NCI-H1105 treated with DMSO at 0.1 percent for 48 hours (cell line): ENCODE measurements at places on chromosomes 2 and 18.

GRCh38 chr18:70732188-70732587 lies 443.3 kb downstream of the SOCS6 start:
- peak; percentile 49 for DNase-seq

- DNase-seq, result no peak
Observed at GRCh38 chr2:235421618-235422017, 72.2 kb upstream of the AGAP1 start.

DNA sequence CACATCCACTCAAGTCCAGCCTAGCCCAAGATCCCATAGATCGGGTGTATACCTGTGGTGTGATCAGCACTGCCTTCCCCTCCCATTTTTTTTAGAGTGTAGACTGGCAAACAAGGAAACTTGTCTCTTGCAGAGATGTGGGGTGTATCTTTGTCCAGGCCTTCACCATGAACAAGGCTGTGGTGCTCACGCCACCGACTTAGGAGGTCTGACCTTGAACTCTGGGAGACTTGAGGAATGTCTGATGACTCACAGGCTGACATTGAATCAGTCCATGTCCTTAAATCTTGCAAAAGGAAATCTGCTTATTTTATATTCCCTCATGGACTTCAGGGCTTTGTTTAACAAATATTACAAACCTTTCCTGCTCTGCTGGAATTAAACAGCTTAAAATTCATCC lies 4.5 kb upstream of the CTIF start:
- no peak for DNase-seq

DNA sequence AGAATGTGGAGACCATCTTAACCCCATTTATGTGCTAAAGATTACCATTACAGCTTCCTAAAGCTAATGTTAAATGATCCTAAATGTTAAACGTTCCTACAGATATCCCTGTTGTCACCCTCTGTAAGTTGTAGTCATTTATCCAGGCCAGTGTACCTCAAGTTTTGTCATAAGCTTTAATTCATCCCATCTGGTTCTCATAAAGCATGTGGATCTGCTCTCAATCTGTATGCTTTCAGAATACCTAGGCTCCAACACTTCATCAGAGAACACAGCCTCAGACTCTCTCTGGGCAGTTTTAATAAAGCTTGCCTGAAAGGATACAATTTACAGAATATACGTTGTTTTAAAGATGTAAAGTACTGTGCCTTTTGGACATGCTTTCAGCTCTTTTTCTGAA lies 4.2 kb upstream of the CCDC178 start:
- DNase-seq, result no peak

DNA sequence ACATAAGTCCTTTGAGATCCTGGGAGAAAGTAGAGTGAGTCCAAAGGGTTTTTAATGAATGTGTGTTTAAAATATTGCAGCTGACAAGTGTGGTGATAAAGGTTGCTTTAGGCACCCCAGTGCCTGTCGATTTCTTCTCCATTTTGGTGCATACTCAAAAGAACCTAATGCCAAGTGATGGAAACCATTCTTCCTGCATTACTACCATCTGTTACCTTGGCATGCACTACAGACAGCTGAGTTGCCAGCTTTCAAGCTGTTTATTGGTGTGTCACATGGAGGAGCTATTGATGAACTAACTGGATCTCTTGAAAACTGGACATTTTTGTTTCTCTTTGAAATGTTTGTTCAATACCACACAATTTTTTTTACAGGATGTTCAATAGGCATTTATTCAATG lies 350.0 kb downstream of the AKAIN1 start:
- no peak for DNase-seq

GRCh38 chr2:197992482-197993133 lies 188.2 kb downstream of the PLCL1 start:
- no peak for DNase-seq
